Stimulated activated CD4-positive, alpha-beta T cell treated with anti-CD3 and anti-CD28 coated beads, Interleukin-4, amount 100 ng/mL, for 48 hours (primary cell): ENCODE measurements at places on chromosomes 2 and 18.

- no peak for DNase-seq
Measured at GRCh38 chr18:9910661-9911060, 3.2 kb upstream of the VAPA start.

DNA sequence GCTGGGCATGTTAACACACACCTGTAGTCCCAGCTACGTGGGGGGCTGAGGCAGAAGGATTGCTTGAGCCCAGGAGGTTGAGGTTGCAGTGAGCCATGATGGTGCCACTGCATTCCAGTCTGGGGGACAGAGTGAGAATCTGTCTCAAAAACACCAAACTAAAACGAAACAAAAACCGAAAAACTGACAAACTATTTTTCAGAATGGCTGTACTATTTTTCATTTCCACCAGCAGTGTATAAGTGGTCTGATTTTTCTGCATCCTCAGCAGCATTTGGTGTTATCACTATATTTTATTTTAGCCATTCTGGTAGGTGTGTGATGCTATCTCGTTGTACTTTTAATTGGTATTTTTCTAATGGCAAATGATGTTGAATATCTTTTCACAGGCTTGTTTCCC is 95.2 kb downstream of the PDCL3 start:
- DNase-seq: no peak

GRCh38 chr2:72144632-72145288 is 2.9 kb downstream of the CYP26B1 start:
- no peak for DNase-seq

DNA sequence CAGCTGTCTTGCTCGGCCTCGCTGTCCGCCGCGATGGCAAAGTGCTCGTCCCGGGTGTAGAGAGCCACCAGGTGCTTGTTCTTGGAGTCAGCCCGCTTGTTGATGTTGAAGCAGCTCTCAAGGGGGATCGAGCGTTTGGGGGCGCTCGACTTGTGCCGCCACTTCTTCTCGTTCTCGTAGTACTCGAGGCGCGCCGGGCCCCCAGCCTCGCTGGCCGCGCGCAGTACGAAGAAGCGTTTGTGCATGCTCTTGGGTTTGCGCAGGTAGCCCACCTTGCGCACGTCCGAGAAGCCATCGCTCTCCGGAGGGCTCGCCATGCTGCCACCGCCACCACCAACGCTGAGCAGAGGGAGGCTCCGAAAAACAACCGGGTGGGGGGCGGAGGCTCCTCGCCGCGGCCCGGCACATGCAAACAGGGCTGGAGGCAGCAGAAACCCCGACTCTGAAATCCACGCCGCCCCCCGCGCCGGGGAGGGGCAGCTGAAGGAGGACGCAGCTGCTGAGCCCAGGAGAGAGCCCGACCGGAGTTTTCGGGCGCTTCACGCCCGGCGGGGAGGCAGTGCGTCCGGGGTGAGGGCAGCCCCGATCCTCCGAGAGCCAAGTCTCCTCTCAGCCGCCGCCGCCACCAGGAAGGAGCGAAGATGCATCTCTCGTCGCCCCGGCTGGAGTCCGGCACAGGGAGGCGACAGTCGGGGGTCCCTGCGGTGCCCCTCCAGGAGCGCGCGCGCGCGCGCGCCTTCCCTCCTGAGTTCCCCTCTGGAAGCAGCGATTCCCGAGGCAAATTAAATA is 1.0 kb downstream of the IRS1 start:
- DNase-seq: peak; percentile 26

DNA sequence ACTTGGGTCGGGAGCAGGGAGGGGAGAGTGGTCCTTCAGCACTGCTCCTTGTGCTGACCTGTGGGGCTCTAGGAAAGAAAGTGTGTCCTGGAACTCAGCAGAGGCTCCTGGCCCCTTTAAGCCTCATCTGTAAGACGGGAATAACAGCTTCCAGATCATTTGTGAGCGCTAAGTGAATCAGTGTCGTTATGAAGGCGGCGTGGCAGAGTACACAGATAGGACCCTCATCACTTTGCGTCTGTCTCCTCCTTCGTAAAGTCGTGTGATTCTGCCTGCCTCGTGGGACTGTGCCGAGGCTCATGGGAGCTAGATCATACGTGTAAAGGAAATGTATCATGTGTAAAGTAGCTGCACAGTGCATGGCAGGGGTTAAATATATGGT is 18.6 kb downstream of the COLEC11 start:
- no peak for DNase-seq

GRCh38 chr18:58175122-58175785 is 131.2 kb downstream of the NEDD4L start:
- no peak for DNase-seq

DNA sequence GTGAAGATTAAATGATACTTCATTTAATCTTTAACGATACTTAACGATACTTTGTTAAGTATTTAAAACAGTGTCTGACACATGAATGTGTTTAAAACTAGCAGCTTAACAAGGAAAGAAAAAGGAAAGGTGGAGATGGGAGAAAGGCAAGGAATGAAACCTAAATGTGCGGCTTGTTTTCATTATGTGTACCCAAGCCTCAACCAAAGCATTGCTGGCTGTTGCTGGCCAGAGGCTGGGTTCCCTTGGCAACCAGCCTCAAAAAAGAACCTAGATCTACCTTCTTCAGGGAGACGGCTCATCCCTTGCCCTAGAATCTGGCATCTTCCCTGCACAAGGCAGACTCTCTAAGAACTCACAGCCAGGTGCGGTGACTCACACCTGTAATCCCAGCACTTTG is 13.8 kb upstream of the PCBP1 start:
- no peak for DNase-seq

DNA sequence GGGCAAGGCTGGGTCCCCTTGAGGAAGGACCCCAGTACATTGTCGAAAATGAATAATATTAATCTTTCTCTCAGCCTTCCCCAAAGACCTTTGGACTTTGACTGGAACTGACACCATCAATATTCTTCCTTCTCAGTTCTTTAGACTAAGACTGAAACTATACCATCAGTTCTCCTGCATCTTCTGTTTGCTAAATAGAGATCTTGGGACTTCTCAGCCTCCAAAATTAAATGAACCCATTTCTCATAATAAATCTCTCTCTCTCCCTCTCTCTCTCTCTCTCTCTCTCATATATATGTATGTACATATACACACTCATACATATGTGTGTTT is 39.7 kb upstream of the VRK2 start:
- no peak for DNase-seq

- DNase-seq: no peak
Measured at GRCh38 chr18:3842844-3843243, 392.9 kb downstream of the TGIF1 start.

DNA sequence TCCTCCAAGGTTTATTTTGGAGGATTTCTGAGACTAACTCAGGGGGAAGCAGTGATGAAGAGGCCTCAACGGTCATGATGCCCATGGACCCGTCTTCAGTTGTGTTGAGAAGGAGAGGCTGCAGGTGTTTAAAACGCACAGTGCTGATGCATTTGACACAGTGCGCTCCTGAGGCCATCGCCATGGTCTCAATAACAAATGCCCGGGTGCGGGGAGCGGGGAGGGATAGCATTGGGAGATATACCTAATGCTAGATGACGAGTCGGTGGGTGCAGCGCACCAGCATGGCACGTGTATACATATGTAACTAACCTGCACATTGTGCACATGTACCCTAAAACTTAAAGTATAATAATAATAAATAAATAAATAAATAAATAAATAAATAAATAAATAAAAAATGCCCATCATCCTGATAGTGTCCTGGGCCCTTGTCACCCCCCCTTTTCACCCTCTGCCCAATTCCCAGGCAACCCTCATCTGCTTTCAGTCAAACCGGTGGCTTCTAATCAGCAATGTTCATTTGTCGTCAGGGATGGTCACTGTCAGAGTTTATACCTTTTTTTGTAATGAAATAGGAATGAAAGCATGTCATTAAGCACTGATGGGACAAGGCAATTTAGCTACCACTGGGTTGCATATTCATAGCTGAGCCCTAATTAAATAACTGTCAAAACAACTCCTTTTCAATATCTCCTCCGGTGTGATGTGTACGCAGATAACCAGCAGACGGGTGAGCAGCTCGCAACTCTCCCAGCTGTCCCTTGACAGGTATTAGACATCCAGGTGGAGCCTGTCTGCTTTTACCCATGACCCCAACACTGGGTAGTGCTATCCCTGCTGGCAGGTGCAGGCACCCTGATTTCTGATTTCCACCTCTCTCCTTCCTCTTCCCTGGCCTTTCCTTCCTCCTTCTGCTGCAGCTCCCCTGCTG is 95.9 kb downstream of the KCNF1 start:
- DNase-seq: no peak

DNA sequence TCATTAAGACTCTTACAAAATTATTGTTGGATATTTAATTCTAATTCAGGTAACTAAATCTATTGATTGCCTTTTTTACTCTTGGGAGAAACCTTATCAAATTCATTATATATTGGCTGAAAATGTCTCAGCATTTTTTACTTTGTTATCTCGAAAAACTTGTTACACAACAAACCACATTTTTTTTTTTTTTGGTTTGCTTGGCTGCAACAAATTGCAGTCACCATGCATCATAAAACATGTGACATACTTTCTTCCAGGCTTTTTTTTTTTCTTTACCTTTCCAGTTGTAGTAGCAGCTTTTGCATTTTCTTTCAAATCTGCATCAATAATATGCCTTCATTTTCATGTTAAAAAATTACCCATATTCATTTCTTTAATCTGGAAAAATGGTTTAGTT is 186.7 kb downstream of the TDRD15 start:
- no peak for DNase-seq

DNA sequence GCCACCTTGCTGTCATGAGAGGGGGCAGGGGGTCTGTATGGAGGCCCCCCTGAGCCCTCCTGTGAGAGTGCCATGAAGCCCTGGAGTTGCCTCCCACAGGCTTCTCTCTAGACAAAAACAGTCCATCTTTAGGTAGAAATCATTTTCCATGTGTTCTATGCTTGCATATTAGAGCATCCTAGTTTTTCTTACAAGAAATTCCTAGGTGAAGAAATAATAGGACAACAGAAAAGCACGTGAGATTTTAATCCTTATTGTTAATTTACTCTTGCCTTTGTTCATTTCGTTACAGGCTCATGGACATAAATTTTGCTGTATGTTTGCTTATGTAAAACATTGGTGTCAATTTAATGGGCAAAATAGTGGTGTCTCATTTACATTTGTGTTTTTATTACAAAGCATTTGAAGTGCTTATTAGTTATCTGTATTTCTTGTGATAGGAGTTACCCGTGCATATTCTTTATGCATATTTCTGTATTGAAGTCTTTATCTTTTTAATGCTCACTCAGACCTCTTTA is 336.9 kb upstream of the RAB6C start:
- no peak for DNase-seq

- DNase-seq: no peak
Measured at GRCh38 chr18:7117390-7118355, at the start of gene LAMA1. Gene LAMA1 (minus strand): TSS chr18:7117797. CDS start chr18:7117720, 77 bp downstream.

DNA sequence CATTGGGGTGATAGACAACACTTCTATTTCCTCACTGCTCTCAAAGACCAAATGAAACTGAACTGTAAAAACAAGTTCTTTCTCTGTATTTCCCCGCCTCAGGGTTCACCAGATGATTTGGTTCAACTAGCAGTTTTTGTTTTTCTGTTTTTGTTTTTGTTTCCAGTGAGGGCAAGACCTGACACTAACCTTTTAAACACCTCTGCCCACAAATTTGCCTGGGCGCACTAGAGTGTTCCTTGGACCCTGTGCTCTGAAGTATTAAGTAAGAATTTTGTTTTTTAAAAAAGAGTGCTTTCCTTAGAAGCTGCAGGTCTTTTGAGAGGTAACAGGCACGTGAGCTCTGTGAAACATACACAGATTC is 92.9 kb downstream of the DYSF start:
- DNase-seq: no peak

GRCh38 chr18:12574494-12575185 is 83.3 kb downstream of the SPIRE1 start:
- no peak for DNase-seq

DNA sequence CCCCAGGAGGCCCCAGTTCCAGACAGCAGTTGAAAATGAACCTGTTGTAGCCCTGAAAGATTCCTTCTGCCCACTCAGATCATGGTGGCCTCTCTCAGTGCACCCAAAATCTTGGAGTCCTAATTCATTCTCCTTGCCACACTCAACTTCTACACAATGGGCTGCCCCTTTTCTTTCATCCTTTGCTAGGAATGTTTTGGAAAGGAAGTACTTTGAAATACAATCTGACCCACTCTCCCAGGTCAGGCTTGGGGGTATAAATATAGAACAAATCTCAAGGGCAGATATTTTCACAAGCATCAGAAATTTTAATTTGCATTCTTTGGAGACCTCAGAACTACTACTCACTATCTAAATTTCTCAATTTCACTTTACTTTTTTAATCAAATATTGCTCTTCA is 103.2 kb upstream of the SH3BP4 start:
- no peak for DNase-seq

- no peak for DNase-seq
Measured at GRCh38 chr2:9918275-9918674, 33.2 kb upstream of the GRHL1 start.

- no peak for DNase-seq
Measured at GRCh38 chr2:241197947-241198346, 9.5 kb downstream of the ANO7 start.

GRCh38 chr2:9024575-9024974 is 21.1 kb upstream of the MBOAT2 start:
- DNase-seq: no peak

DNA sequence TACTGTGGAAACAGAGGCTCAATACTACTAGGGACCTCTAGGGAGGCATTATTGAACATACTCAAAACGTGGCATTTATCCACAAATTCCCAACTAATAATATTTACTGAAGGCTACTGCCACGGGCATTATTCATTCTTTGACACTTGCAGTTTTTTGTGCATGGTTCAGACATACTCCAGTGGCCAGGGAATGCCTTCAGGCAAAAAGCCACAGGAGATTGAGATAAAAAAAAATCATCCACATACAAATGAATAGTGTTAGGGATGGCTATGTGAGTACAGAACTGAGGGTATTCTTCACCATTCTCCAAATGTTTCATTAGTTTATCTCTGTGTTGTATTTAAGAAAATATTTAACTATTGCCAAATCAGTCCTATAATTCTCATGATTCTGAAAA is 974.9 kb upstream of the PIK3C3 start:
- DNase-seq: no peak

GRCh38 chr18:59518705-59519104 is 159.6 kb upstream of the LMAN1 start:
- no peak for DNase-seq

GRCh38 chr2:142254031-142254430 is 123.2 kb upstream of the LRP1B start:
- DNase-seq: no peak

DNA sequence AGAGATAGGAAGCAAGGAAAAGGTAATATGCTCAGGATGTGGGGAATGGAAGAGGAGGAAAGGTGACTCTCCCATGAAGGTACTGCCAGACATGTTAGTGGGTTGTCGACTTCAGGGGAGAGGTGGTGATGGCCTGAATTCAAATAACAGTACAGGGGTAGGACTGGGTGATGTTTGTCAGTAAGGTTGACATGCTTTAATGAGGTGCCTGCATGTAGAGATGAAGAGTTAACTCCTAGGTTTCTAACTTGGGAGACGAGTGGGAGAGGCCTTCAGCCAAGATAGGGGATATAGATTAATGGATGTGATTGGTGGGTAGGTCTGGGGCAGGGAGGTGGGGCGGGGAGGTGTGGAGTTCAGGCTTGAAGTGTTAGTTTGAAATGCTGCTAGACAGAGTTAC is 2.6 kb downstream of the NAPG start:
- DNase-seq: no peak
